ENCODE measurements at places on chromosomes 12 and 14. TPM values are rescaled to one million over a fixed set of nuclear protein-coding genes. Genes with fewer than 3 reads are reported as not detected.

GRCh38 chr12:74401966-74402365 is 135.7 kb upstream of the ATXN7L3B start:
- no peaks in the 10 kb centered on the region for H3K27me3 ChIP-seq
- no peak for DNase-seq
- H3K4me1 ChIP-seq: no peaks in the 10 kb centered on the region
- no peak overlapping the region for H3K27ac ChIP-seq
- no peak overlapping the region for H3K4me3 ChIP-seq

DNA sequence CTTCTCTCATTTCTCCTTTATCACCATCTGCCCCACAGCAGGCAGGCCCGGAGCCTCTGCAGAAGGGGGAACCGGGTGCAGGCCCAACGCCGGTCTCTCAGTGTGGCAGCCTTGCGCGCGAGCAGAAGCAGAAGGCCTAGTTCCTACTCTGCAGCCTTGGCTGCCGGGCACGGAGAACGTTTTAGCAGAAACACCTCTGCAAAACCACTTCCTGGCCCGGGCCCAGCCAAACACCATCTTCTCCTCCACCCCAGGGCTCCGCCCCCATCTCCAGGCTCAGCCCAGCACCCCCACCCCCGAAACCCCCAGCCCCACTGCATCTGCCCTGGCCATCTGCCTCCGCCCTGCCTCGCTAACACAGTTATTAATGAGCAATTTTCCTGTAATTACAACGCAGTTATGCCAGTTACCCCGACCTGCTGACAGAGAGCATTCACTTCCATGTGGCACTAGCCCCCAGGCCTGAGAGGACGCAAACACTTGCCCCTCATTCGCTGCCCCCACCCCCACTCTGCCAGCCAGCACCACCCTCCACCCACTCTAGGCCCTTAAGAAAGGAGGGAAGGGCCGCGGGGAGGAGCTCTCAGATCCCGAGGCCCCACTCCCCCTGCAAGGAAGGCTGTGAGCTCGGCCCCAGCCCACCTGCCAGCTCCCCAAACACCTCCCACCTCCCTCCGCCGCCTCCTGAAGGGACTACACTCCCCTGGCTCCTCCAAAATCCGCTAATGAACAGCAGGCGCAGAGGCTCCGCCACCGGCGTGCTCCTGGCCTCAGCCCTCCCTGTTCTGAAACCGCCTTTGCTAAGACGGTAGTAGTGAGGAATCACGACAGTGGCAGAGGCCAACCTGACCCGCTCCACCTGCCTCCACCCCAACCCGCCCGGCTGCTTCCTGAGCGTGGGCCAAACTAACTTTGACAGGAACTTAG is 44.7 kb upstream of the FBRSL1 start:
- H3K27me3 ChIP-seq: peaks cover 7% of the 10 kb centered on the region
- H3K4me3 ChIP-seq: peak overlapping the region; percentile 37
- H3K36me3 ChIP-seq: no peaks in the 10 kb centered on the region
- peak overlapping the region; percentile 75 for H3K27ac ChIP-seq

DNA sequence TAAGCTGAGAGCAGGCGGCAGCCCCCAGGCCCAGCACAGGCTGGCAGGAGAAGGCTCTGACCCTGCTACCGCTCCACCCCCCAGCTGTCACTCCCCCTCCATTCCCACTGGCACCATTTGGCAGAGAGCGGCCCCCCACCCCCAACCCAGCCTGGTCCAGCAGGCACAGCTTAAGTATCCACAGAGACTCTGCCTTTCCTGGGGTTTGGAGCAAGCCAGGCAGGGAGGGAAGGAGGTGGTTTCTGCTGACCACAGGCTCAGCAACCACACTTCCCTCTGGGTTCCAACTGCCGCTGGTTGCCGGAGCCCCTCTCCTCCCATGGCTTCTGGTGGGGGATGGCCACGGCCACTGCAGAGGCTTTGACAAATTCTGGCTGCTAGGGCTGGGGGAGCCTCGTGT is 30.5 kb upstream of the CCND2 start:
- H3K4me1 ChIP-seq: no peaks in the 10 kb centered on the region
- no peak overlapping the region for H3K27ac ChIP-seq
- no peak overlapping the region for H3K4me3 ChIP-seq
- no peaks in the 10 kb centered on the region for H3K36me3 ChIP-seq
- H3K27me3 ChIP-seq: peaks cover 6% of the 10 kb centered on the region

GRCh38 chr12:124392271-124392666 is 97.4 kb downstream of the RFLNA start:
- peaks cover 44% of the 10 kb centered on the region for H3K36me3 ChIP-seq
- H3K4me3 ChIP-seq: no peak overlapping the region
- H3K27me3 ChIP-seq: no peaks in the 10 kb centered on the region
- H3K4me1 ChIP-seq: peaks cover 83% of the 10 kb centered on the region

- H3K4me1 ChIP-seq: peaks cover 16% of the 10 kb centered on the region
- peak overlapping the region; percentile 44 for H3K4me3 ChIP-seq
- H3K27me3 ChIP-seq: peaks cover 56% of the 10 kb centered on the region
- H3K27ac ChIP-seq: no peak overlapping the region
- no peak for DNase-seq
Measured at GRCh38 chr12:46832130-46832704, 6.4 kb upstream of the SLC38A4 start.

The FAM186B gene
- 0.65 TPM for total RNA-seq

DNA sequence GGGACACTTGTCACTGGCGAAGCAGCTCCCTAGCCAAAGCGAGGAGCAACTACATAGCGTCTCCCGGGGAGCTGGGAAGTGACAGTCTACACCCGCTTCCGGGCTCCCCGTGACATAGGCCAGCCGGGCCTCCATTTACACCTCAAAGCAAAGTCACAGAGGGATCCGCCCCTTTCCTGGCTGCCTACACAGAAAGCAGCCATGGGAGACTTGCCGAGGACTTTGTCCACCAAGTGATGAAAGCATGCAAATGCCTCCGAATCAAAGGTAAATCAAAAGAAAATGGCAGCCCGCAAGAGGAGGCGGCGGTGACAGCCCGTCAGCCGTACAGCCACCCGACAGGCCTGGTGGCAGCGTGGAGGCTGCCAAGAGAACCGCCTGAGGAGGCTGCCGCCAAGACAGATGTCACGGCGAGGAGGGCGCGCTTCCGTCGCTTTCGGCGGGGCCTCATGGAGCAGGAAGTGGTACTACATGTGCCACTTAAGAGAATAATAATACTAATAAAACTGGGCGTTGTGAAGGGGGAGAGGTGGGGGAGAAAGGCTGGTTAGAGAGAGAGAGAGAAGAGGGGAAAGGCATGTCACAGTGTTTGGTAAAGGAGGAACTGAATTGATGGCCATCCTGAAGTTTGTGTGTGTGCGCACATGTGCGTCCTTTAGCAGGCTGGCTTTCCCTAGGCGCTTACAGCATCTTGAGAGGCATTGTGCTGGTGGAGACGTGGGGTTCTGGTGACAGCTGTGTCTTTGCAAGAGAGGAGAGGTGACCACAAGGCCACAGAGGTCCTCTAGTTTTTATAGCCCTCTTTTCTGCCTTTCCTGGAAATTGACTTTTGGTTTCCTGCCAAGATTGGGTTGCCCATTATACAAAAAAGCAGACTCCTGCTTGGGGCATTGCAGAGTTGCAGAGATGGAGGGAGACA is 661.7 kb downstream of the VRK1 start:
- no peaks in the 10 kb centered on the region for H3K36me3 ChIP-seq
- H3K27me3 ChIP-seq: no peaks in the 10 kb centered on the region
- DNase-seq: peak; percentile 56
- peak overlapping the region; percentile 61 for H3K27ac ChIP-seq
- peak overlapping the region; percentile 39 for H3K4me3 ChIP-seq

GRCh38 chr12:7678744-7679143 is 13.0 kb upstream of the APOBEC1 start:
- no peak for DNase-seq
- H3K4me3 ChIP-seq: no peak overlapping the region
- H3K27me3 ChIP-seq: peaks cover 4% of the 10 kb centered on the region

DNA sequence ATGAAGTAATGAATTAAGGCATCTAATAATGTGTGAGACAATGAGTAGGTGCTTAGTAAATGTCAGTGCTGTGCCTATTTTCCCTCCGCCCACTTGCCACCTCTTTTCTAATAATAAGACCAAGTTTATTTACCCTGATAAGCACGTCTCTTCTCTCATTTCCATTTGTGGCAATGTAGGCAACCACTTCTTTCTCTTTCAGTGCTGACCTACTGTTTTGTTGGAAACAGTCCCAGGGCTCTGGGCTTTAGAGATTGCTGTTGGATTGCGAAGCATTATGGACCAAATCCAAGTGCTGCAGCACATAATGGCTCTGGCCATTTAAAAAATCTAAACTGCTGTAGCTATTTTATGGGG is 141.3 kb upstream of the PLEKHG7 start:
- peaks cover 15% of the 10 kb centered on the region for H3K4me1 ChIP-seq
- H3K36me3 ChIP-seq: no peaks in the 10 kb centered on the region
- no peaks in the 10 kb centered on the region for H3K27me3 ChIP-seq
- no peak overlapping the region for H3K4me3 ChIP-seq

DNA sequence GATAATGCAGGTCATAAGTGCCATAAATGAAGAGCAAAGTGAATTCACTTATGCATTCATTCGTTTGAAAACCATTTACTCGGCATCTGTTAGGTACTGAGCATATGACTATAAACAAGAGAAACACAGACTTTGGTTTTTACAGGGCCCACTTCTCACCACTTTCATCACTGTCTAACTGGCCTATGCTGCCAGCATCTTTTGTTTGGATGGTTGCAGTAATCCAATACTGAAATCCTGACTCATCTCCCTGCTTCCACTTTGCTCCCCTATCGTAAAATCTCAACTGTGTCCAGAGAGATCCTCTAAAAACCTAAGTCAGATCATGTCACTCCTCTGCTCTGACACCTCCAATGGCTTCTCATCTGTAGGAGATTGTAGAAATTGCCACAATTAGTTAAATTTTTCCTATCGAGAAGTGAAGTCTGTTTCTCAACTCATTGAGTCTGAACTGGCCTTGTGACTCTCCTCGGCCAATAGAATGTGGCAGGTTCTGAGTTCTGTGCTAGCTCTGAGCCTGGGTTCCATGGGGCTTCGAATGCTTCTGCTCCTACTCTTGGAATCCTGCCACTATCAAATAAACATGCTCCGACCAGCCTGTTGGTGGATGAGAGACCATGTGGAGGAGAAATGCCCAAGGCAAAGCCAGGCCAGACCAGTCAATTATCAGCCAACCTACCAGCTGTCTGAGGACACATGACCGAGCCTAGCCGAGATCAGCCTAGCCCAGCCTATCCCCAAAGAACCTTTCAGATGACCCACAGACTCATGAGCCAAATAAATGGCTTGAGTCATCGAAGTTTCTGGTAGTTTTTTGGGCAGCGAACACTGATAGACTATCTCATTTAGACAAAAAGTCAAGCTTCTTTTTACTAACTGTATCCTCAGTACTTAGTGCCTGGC is 2.2 kb upstream of the BATF start:
- no peaks in the 10 kb centered on the region for H3K36me3 ChIP-seq
- no peak overlapping the region for H3K4me3 ChIP-seq
- peaks cover 39% of the 10 kb centered on the region for H3K4me1 ChIP-seq
- no peaks in the 10 kb centered on the region for H3K27me3 ChIP-seq

GRCh38 chr14:91919814-91920213 is 27.7 kb downstream of the FBLN5 start:
- H3K27me3 ChIP-seq: no peaks in the 10 kb centered on the region
- H3K4me1 ChIP-seq: peaks cover 13% of the 10 kb centered on the region
- no peak for DNase-seq
- H3K27ac ChIP-seq: peak overlapping the region; percentile 51
- no peaks in the 10 kb centered on the region for H3K36me3 ChIP-seq
- no peak overlapping the region for H3K4me3 ChIP-seq

GRCh38 chr12:24617471-24617870 is 331.4 kb downstream of the BCAT1 start:
- H3K36me3 ChIP-seq: no peaks in the 10 kb centered on the region
- H3K4me3 ChIP-seq: no peak overlapping the region
- no peak for DNase-seq
- no peaks in the 10 kb centered on the region for H3K27me3 ChIP-seq
- no peak overlapping the region for H3K27ac ChIP-seq

The SMOC1 gene
- total RNA-seq: 1.1 TPM

DNA sequence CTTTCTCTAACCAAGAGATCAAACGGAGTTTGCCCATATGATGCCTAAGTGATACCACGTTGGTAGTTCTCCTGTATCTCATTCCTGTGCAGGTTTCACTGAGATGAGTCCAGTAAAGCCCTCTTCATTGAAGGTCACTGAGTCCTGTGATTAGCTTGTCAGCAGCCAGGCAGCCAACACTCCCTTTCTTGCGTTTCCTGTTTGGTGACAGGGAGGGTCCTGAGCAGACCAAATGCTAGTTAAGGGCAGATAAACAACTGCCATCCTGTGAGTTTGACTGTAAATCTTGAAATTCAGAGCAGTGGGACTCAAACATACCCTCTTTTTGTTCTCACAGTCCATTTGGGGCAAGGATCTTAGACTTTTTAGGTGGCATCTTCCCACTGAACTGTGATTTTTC is 39.4 kb downstream of the ZNF641 start:
- H3K27me3 ChIP-seq: no peaks in the 10 kb centered on the region
- H3K27ac ChIP-seq: no peak overlapping the region
- no peaks in the 10 kb centered on the region for H3K4me1 ChIP-seq

DNA sequence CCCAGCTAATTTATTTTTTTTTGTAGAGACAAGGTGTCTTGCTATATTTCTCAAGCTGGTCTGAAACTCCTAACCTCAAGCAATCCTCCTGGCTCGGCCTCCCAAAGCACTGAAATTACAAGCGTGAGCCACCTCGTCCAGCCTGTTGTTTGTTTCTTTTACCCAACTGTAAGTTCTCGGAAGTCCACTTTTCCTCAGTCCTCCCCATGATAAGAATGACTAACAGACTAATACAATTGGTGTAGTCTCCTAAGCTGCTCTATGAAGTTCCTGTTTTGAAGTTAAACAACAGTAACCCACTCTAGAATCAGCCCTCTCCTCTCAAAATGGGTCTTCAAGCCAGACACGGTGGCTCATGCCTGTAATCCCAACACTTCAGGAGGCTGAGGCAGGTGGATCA is 36.5 kb downstream of the HIGD1C start:
- no peak overlapping the region for H3K4me3 ChIP-seq
- no peaks in the 10 kb centered on the region for H3K27me3 ChIP-seq
- H3K4me1 ChIP-seq: peaks cover 28% of the 10 kb centered on the region
- no peak overlapping the region for H3K27ac ChIP-seq
- H3K36me3 ChIP-seq: peaks cover 59% of the 10 kb centered on the region
- DNase-seq: no peak

The NINJ2 gene
- 18.1 TPM for total RNA-seq

The HOXC12 gene
- not detected for total RNA-seq

GRCh38 chr12:106380954-106381353 is 23.4 kb downstream of the POLR3B start:
- no peak overlapping the region for H3K27ac ChIP-seq
- DNase-seq: no peak
- H3K4me3 ChIP-seq: no peak overlapping the region
- H3K27me3 ChIP-seq: no peaks in the 10 kb centered on the region
- peaks cover 74% of the 10 kb centered on the region for H3K36me3 ChIP-seq
- H3K4me1 ChIP-seq: no peaks in the 10 kb centered on the region

GRCh38 chr14:85468816-85469215 is 61.1 kb upstream of the FLRT2 start:
- no peak for DNase-seq
- H3K27me3 ChIP-seq: no peaks in the 10 kb centered on the region
- H3K4me1 ChIP-seq: no peaks in the 10 kb centered on the region
- H3K36me3 ChIP-seq: no peaks in the 10 kb centered on the region
- H3K4me3 ChIP-seq: no peak overlapping the region
